ENCODE measurements at places on chromosomes 3 and 15.

DNA sequence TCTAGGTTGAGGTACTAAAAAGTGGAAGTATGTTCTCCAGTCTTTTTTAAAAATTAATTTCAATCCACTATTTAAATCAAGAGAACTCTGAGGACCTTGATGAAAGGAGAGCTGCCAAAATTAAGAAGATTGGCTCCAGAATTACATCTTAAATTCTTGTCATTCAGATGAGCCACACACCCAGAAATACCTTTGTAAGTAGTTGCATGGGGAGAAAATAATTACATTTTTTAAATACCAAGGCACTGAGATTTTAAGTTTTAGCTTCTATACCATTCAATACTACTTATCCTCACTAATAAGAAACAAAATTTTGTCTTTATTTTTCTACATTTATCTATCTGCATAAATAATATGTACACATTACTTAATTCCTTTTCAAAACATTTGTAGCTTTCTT lies 1132.8 kb downstream of the OTOL1 start:
- no peak for DNase-seq

- no peak for DNase-seq
These were observed at the start of gene HHATL for GRCh38 chr3:42702066-42702951. TSS of gene HHATL (minus strand) at chr3:42702798. CDS start at chr3:42700826, 1,972 bp downstream.

- no peak for DNase-seq
These were observed 2.1 kb downstream of the BLOC1S6 start for GRCh38 chr15:45589256-45589655.

GRCh38 chr3:27483117-27484014 lies 818 bp downstream of the SLC4A7 start:
- DNase-seq = peak; percentile 57

- no peak for DNase-seq
These were observed 93.2 kb upstream of the LRIG1 start for GRCh38 chr3:66593978-66594377.

- no peak for DNase-seq
These were observed 41.6 kb downstream of the IQSEC1 start for GRCh38 chr3:13031621-13032020.

DNA sequence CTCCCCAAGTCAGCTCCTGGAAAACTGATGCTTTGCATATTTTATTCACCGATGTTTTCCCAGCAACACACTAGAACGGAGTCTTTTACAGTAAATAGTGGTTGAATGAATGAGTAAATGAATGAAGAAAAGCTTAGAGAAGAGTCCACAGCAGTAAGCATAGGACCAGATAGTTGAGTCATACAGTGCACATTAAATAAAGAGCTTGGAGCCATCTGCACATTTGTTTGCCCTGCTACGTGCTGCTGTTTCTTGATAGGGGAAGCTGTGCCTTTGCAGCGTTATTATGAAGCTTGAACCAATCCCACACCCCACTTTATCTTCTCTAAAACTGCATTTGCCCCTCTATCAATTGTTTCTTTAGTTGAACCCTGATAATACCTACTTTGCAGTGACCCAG lies 1.2 kb downstream of the FAM98B start:
- peak; percentile 5 for DNase-seq

- DNase-seq = no peak
These were observed 4.2 kb downstream of the TEX264 start for GRCh38 chr3:51675201-51675611.

DNA sequence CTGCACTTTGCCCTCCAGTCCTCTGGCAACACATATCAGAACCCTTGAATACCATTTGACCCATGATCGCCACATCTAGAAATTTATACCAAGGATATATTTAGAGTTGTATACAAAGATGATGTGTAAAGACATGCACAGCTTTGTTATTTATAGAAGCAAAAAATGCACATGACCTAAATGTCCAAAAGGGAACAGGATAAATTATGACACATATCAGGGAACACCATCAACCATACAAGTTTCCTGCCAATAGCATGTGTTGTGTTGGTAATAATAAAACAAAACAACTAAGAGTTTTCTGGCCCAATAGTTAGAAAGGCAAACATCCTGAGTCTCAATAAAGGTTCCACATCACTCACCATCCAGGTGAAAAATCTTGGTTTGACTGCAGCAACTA lies 51.5 kb downstream of the AAGAB start:
- no peak for DNase-seq

DNA sequence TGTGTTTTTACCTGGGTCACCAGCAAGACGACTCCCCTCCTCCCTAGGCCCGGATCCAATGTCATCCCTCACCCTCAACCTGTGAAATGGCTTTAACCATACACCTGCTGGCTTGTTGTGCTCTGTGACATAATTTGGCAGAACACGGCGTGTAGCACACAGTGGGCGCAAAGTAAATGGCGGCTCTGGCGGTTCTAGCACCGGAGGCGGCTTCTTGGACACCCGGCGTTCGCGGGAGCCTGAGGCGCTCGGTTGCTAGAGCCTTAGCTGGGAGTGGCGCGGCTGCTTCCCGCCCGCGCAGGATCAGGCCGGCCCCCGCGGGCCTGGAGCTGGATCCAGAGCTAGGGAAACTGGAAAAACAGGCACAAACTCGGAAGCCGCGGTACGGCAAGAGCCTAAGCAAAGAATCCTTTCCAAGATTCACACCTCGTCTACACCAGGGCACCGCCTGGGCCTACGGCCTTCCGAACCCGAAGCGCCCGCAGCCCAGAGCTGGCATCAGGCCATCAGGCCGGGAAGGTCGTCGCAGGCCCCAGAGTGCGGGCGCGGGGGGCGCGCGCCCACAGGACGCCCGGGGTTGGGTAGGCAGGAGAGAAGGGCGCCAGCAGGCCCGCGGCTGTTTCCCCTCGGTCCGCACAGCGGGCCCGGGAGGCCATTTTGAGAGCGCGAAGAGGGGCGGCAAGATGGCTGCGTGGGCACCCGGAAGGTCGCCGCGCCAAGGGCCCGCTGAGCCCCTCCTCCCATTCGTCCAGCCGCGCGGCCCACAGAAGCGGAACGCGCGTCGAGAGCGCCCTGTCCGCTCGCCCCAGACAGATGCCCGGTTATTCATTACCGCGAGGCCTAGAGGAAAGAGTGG lies 43.9 kb upstream of the POLG start:
- no peak for DNase-seq

DNA sequence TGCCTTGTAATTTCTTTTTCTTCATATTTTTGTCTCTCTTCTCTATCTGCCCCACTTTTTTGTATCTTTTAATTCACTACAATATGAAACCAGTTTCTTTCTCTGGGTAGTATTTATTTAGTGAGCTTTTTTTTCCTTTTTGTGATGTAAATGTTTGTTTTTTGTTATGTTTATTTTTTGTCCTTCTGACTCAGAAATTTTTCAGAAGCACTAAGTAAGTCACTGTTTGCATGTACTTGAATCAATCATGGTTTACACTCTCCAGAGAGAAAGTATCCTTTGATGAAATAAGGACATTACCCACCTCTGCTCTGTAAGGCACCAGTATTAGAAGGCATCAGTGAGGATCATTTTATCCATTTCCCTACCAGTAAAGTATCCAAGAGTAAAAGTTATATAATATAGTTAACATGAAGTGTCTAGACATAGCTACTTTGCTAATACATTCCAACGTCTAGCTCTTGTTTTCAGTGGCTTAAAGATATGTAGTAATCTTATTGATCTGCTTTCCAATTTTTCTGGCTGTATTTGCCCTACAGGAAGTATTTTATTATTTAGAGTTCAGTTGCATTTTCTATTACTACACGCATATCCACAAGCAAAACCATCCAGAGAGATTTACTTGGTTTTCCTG lies 25.4 kb downstream of the FILIP1L start:
- DNase-seq = no peak

DNA sequence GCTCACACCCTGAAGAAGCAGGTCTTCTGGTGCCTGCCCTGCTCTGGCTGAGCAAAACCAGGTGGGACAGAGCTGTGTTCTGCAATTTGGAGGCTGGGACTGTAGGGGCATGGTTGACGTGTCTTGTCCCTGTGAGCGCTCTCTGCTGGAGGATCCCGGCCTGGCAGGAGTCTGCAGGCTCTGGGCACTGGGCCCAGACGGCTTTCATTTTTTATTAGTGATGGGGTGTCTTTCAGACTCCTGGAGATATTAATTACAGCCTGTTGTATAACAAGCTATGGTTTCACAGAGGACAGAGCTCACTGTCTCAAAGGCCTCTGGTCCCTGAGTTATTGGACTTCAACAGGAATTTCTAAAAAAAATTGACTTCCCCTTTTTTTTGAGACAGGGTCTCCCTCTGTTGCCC lies 29.5 kb upstream of the ZNF710 start:
- DNase-seq = peak; percentile 47

DNA sequence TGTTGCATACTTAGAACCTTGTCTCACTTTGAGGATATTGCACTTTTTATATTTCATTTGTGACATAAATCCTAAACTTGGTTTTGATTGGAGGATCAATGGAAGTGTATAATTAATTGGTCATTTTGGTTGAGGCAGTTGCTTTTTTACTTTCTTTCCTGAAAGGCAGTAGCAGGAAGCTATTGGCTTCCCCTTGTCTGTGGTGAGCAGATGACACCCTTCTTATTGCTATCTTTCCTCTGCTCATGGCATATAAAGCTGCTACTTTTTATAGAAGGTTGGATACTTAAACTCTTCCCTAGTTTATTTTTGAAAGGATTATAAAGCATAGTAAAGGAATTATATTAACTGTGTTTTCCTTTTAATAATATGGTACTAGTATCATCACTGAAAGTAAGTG lies 28.6 kb downstream of the FAM98B start:
- DNase-seq = no peak

DNA sequence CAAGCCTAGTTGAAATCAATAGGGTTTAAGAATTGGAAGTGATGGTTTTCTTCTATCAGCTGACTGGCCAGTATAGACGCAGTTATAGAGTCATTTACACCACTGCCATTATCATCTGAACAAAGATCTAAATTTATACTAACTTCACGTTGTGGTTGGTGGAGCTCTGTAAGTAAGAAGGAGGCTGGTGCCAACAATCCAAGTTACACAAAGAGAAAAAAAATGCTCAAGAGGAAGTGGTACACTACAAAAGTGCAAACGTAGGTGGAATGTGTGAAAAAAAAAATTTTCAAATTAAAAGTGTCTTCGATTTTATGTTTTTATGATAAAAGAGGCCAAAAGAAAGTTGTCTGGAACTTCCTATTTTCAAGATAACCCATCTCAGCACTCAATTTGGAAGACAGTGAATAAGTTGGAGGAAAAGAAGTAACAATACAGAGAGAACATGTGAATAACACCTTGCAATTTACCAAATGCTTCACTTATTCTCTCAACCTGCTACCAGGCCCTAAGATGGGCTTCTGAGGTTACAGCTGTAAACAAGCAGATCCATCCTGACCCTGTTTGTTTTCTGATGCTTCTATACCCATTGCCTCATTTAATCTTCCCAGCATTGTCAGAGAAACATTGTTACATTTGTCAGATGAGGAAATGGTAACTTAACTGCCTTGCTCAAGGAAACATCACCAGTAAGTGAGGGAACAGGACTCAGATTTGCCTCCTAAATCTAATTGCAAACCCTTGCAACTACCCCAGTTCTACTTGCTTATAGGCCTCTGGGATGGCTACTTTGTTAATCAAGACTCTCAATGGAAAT lies 12.0 kb upstream of the TASOR start:
- no peak for DNase-seq

Measured in HL-60 (cell line).